Activated CD4-positive, alpha-beta T cell treated with anti-CD3 and anti-CD28 coated beads, Interleukin-2, Interleukin-4, amounts not matched to agents 100 ng/mL and 50 ng/mL, durations not matched to agents 16 hours and 8 hours (primary cell): ENCODE measurements at places on chromosomes 1 and 21.

GRCh38 chr1:30718636-30719405, 4.6 kb downstream of the MATN1 start:
- DNase-seq, result peak; percentile 86

GRCh38 chr1:172679000-172679772, 20.3 kb downstream of the FASLG start:
- DNase-seq, result no peak

DNA sequence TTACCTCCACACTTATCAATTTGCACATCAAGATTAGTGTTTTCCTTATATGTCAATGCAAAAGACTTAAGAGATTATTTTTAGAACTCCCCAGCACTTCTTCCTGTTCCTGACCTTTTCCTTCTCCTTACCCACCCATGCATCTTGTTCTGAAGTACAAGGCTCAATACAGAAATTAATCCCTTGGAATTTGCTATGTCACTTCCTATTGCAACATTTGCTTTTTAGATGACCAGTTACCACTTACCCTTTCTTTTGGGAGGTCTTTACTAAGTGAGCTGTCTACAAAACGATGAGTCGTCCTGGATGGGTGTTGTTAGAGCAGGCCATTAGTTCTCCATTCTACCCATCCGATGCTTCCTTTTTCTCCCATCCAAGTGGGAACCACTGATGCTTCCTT, 221.2 kb downstream of the FMN2 start:
- no peak for DNase-seq

GRCh38 chr1:114024049-114024448, 44.8 kb downstream of the OLFML3 start:
- no peak for DNase-seq

DNA sequence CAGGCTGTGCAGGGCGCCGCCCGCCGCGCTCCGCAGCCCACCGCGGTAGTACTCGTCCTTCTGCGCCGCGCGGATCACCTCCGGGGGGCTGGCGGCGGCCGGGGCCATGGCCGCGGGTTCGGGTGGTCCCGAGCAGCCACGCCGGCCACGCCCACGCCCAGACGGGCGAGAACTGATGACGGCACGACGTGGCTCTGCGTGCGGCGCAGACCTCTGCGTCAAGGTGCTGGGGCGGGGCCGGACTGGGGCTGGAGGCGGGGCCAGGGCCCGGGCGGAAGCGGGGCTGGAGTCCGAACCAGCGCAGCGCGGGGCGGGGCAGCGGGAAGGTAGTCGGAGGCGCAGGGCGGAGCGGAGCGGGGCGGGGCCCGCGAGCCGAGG, at the start of gene PEX10:
Gene PEX10, minus strand, starts transcription at position 170 of the 378 bp plus-strand sequence. Its CDS starts 62 bp downstream, at position 108.
- DNase-seq, result peak; percentile 98

DNA sequence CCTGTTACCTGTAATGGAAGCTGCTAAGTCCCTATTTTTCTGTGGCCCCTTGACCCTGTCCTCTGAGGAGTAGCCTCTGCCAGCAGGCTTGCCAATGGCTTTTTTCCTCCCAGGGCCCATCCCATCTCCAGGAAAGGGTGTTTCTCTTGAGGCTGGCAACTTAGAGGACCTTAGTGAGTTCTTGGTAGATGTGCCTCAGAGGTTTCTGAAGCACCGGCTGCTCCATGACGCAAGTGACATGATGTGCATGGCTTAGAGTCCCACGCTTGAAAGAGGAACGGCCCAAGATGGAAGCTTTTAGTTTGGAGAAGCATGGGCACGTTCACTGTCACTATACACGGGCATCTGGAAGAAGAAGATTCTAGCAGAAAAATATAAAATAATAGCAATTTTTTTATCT, 63.0 kb downstream of the TGFB2 start:
- no peak for DNase-seq

DNA sequence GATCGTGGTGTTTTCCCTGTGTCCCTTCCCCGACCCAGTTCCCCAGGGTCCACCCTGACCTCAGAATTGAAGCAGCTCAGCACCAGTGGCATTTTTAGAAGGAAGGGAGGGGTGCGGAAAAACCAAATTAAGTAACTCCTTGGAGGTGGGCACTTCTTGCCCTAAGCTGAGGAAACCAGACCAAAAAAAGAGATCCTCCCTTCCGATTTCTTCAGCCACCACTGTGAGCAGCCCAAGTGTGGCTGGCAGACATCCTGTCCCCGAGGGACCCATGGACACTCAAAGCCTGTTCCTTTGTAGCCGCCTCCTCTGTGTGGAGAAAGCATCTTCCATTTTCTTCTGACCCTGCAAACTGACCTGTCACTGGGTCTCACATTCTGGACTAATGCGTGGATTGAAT, 31.3 kb downstream of the KIRREL1 start:
- no peak for DNase-seq

DNA sequence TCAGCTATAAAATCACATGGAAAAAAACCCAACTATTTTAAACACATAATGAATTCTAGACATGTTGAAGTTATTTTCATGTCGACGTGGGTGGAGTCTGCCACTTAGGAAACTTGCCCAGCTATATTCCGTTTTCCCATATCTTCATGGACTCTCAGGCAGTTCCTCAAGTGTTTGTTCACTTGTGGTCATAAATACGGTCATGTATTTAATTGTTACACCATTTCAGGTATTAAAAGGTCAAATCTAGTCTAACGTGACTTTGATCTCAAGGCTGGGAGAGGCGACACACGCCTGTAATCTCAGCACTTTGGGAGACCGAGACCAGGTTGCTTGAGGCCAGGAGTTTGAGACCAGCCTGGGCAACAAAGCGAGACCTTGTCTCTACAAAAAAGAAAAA, 346.9 kb downstream of the PBX1 start:
- DNase-seq, result no peak

- DNase-seq, result no peak
These were observed 547.8 kb downstream of the NPHP4 start for GRCh38 chr1:5444396-5444795.

DNA sequence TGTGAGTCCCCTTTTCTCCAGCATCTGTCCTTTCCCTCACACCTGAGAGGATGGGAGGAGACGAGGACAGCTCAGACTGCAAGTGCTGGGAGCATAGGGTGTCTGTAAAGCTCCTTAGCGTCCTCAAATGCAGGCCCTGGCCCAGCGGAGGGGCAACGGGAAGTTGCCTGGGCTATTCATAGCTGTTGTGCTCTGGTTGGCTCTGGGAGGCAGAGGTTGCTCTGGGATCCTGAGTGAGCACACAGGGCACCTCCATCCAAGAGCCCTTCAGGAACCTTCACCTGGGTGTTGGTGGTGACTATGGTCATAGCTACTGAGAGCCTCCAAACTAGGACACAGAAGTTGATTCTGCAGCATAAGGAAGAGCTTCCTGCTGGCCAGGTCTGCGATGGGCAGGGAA, 2.6 kb downstream of the PADI1 start:
- DNase-seq, result no peak

DNA sequence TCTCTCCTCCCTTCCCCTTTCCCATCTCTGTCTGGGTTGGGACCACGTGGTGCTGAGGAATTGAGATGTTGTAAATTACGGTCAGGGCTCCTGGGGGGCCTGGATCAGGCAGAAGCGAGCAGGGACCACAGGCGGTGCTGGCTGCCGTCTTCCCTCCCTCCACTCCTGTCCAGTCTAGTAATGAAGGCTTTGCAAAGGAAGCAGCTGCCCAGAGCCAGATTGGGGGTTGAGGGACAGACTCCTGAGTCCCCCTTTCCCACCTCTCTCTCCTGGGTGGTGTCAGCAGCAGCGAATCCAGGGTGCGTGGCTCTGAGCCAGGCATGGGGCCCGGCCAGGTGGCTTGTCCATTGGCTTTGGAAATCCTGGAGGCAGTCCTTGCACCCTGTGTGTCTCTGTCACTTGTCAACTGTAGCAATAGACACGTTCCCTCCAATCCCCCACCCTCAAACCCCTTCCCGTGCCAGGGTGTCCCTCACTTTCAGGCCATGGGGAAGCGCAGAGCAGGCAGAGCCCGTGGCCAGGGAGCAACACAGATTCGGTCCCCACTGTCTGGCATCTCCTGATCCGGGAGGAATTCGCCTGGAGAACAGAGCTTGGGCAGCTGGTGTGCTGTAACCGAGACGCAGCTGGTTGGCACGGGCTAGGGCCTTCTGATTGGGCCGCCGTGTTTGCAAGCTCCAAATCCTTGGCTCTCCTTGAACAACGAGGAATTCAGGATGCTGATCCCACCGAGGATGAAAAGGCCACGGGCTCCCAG, 64.8 kb upstream of the WNT4 start:
- no peak for DNase-seq

- DNase-seq, result peak; percentile 13
These were observed 299.8 kb downstream of the DISC1 start for GRCh38 chr1:231926340-231926739.

GRCh38 chr1:114130213-114130612, 23.5 kb downstream of the SYT6 start:
- no peak for DNase-seq

DNA sequence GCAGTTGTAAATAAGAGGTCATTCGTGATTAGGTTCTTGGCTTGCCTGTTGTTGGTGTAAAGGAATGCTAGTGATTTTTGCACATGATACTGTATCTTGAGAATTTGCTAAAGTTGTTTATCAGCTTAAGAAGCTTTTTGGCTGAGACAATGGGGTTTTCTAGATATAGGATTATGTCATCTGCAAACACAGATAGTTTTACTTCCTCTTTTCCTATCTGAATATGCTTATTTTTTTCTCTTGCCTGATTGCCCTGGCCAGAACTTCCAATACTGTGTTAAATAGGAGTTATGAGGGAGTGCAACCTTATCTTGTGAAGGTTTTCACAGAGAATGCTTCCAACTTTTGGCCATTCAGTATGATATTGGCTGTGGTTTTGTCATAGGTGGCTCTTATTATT, 576.1 kb upstream of the RGS18 start:
- no peak for DNase-seq

DNA sequence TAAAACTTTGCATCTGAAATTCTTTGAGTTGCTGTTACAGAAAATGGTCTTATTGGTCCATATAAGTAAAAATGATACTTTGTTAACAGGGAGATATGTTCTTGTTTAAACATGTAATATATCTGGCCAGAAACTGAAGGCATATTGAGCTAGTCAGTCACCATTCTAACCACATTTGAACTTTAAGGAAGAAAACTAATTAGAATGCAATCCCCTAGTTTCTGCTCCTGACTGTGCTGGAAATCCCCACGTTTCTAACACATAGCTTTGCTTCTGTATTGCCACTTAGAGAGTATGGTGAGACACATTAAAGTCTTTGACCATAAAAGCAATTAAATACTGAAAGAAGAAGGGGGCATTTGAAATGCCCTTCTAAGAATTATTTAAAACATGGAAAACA, 32.1 kb upstream of the HIVEP3 start:
- DNase-seq, result peak; percentile 6

DNA sequence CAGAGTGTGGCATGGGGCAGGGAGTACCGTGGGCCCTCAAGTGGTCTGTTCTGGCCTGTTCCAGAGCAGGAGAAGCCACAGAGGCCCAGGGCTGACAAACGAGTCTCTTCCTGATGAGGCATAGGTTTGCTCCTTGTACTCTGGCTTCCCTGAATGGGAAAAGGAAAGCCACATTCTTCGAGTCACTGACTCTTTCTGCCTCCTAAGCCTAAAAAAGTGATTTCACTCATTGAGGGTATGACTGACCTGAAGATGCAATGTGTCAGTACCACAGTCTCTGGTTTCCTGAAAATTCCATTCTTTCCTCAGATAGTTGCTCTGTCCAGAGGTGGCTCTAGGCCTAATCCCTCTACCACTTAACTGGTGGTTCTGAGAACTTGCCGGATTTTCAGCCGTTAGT, 92.3 kb downstream of the KCNN3 start:
- DNase-seq, result no peak

DNA sequence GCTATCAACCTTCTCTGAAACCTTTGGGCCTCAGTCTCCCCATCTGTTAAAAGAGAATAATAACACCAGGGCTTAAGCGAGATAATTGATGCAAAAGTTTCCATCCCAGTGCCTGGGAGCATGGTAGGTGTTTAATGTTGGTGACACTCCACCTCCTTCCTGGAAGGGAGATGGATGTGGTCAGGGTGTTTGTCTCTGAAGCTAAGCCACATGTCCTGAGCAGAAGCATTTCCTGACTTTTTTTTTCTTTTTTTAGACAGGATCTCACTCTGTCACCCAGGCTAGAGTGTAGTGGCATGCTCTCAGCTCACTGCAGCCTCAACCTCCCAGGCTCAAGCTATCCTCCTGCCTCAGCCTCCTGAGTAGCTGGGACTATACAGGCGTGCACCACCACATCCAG, 72.6 kb upstream of the HMGB4 start:
- DNase-seq, result no peak

- DNase-seq, result no peak
These were observed 1.9 kb upstream of the YRDC start for GRCh38 chr1:37809942-37810341.

GRCh38 chr21:42887326-42887725, 5.8 kb upstream of the NDUFV3 start:
- DNase-seq, result no peak

- DNase-seq, result no peak
These were observed 71.1 kb downstream of the NIBAN1 start for GRCh38 chr1:184903111-184903692.

DNA sequence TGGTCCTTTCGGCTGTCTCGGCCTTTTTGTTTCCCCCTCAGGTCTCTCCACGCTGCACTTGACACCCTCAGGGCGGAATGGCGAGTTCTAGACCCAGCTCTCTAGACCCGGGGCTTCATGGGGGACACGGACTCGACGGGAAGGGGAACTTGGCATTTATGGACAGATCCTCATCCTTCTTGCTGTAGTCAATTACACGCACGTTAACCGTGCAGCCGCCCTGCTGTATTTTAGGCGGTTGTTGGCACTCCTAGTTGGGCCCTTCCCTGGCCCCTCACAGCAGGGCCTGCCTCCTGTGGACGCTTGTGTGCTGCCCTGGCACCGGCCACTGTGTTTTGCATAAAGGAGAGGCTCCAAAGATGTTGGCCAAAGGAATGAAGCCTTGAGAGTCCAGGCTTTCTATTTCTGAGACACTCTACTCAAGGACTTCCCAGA, 558 bp upstream of the BTG3 start:
- DNase-seq, result no peak

GRCh38 chr1:9110669-9111356, 18.1 kb downstream of the GPR157 start:
- peak; percentile 85 for DNase-seq

GRCh38 chr1:180863158-180863775, 49.4 kb upstream of the KIAA1614 start:
- DNase-seq, result peak; percentile 31

GRCh38 chr1:61491497-61491896, 233.4 kb downstream of the TM2D1 start:
- DNase-seq, result no peak
